ENCODE measurements at places on chromosomes 7 and 10. TPM values are rescaled to one million over a fixed set of nuclear protein-coding genes. Genes with fewer than 3 reads are reported as not detected.

CPXM2 gene
- 3.8 TPM for total RNA-seq

- DNase-seq: no peak
Measured at GRCh38 chr10:119256030-119256429, 48.7 kb downstream of the GRK5 start.

GRCh38 chr7:90407484-90407821, 4.2 kb downstream of the CLDN12 start:
- no peak for DNase-seq

DNA sequence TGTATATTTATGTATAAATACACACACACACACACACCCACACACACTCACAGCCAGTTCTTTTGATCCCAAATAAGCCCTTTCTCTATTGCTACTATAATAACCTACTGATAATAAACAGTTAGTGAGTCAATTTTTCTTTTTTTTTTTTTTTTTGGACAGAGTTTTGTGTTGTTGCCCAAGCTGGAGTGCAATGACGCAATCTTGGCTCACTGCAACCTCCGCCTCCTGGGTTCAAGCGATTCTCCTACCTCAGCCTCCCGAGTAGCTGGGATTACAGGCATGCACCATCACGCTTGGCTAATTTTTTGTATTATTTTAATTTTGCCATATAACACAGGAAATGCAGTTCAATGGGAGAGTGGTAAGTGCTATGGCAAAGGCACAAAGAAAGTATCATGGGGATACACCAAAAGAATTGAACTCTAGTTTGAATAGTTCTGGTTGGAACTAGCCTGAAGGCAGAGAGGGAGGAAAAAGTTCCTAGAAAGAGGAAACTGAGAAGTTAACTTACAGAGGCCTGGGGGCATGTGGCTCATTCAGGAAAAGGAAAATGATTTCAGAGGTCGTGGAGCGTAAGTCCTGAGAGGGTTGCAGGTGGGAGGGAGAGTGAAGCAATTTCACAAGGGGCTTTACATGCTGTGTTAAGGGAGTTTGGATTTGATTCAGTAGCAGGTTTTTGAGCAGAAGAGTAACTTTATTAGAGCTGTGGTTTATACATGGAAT, 44.4 kb upstream of the JCAD start:
- DNase-seq: peak; percentile 29

GRCh38 chr10:108852211-108852610, 1071.1 kb downstream of the XPNPEP1 start:
- no peak for DNase-seq

GRCh38 chr7:21172800-21173199, 255.1 kb upstream of the SP4 start:
- no peak for DNase-seq

Measured in lower leg skin (tissue), 4 donors.